ENCODE measurements at places on chromosomes 5 and 9. TPM values are rescaled to one million over a fixed set of nuclear protein-coding genes. Genes with fewer than 3 reads are reported as not detected.

DNA sequence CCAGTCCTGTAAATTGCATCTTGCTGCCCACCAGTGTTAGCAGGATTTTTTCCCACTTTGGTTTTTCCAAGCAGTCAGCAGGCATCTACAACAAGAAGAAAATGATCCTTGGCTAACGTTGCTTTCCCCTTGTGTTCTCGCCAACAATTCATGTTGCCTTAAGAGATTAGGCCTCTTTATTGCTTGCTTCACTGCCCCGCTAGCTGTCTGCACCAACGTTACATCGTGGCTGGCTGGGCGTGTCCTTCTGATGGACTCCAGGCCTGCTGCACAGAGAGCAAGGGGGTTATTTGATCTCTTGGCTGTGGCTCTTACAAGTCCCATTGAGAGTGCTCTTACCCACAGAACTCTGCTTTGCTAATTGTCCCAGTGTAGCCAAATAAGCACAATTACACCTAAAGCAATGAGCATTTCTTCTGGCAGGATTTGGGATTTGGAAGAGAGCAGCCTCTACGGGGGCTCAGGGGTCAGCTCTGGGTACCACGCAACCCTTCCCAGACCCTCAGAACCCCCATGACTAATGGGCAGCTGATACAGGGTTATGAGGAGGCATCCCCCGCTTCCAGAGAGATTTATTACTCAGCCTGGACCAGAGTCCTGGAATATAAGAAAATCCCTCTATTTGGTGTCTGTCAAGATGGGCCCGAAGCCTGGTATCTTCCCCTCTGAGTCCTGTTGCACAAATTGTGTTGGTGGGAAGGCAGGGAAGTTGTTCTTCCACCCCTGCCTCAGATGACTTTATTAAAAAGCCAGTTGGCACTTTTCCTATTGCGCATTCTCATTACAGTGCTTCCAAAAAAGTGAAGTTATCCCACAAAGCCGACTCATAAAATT lies 17.6 kb downstream of the DCANP1 start:
- no peak for DNase-seq
- H3K36me3 ChIP-seq: no peaks in the 10 kb centered on the region
- H3K4me3 ChIP-seq: no peak overlapping the region
- H3K4me1 ChIP-seq: peaks cover 24% of the 10 kb centered on the region
- peaks cover 4% of the 10 kb centered on the region for H3K27me3 ChIP-seq

CSF2 gene
- total RNA-seq: not detected

- peaks cover 73% of the 10 kb centered on the region for H3K4me1 ChIP-seq
- no peak for DNase-seq
- H3K36me3 ChIP-seq: peaks cover 27% of the 10 kb centered on the region
- peak overlapping the region; percentile 39 for H3K27ac ChIP-seq
- H3K27me3 ChIP-seq: no peaks in the 10 kb centered on the region
Measured at GRCh38 chr5:124698770-124699169, 47.7 kb downstream of the ZNF608 start.

- H3K4me1 ChIP-seq: peaks cover 20% of the 10 kb centered on the region
- H3K4me3 ChIP-seq: no peak overlapping the region
- H3K27ac ChIP-seq: no peak overlapping the region
- no peaks in the 10 kb centered on the region for H3K36me3 ChIP-seq
Measured at GRCh38 chr5:107930092-107930491, 259.4 kb upstream of the EFNA5 start.

DNAH5 gene
- 1.2 TPM for total RNA-seq

Measured in type B pancreatic cell (in vitro differentiated cells).